GM12891 (cell line): ENCODE measurements at places on chromosomes 1 and 21.

DNA sequence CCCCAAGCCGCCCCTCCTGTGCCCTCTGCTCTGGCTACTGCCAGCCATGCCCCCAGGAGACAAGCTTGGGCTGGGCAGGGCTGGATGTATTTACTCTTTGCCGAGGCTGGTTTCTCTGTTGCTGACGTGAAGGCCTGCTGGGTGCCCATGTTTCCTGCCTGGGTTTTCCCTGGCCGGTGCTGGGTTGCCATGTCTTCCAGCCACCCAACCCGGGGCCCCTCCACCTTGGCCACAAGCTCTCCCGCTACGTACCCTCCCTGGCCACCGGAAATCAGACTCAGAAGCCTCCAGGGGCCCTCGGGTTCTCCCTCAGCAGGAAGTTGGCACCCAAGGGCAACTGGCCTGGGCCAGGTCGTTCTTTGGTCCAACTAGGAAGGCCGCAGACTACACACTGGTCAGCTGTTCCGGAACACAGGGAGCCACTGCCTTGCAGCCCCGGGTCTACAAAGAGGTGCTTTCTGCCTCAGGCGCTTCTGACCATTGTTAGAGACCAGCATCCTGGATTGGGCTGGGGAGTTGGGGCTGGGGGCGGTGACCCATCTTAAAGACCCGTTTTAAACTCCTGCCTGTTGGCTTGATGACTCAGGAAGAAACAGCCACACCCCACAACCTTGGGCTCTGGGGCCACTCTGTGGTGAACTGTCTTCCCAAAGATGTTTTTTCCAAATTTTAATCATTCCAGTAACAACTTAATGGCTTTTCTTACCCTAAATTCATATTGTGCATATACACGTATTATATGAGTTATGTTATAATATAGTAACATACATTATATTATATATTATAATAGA is 71.2 kb upstream of the RUNX3 start:
- no peak for DNase-seq

GRCh38 chr1:55081188-55081904 is 42.0 kb downstream of the PCSK9 start:
- no peak for DNase-seq

- no peak for DNase-seq
These were observed at the start of gene CLDN14 for GRCh38 chr21:36479415-36480402. Gene CLDN14, minus strand, starts transcription at chr21:36480122. Its CDS starts 18,427 bp downstream, at chr21:36461695.

DNA sequence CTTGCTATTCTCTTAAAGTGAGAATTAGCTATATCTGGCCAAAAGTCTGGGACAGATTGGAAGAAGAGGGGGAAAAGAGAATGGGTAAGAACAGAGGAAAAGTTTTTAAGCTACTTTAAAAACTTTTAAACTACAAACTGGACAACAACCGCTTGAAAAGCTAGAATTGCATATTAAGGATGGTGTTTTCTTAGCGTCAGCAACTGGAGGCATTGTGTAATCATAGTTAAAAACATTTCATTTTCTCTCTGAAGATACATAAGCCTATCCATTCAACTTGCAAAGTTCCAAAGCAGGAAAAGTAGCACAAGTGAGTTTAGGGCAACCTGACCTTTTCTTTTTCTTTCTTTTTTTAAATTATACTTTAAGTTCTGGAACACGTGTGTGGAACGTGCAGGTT is 10.9 kb downstream of the PBX1 start:
- DNase-seq: no peak

DNA sequence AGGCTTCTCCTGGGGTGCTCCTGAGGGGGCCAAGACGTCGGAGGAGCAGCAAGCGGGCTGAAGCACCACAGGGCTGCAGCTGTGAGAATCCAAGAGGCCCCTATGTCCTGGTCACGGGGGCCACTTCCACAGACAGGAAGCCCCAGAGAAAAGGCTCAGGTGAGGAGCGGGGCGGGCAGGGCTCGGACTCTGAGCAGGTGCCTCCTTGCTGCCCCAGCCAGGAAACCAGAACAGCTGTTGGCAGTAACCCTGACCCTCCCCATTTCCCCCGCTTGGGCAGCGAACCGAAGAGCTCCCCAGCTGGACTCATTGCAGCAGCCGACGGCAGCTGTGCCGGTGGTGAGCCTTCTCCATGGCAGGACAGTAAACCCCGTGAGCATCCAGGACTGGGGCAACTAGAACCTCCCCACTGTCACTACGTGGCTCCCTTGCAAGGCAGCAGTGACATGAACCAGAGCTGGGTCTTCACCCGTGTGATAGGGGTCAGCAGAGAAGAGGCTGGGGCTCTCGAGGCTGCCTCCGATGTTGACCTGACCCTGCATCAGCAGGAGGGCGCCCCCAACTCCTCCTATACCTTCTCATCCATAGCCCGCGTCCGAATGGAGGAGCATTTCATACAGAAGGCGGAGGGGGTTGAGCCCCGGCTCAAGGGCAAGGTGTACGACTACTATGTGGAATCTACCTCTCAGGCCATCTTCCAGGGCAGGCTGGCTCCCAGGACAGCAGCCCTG is 625 bp downstream of the KLHDC7A start:
- no peak for DNase-seq

GRCh38 chr1:117127795-117128194 is 6.2 kb upstream of the TRIM45 start:
- DNase-seq: no peak

DNA sequence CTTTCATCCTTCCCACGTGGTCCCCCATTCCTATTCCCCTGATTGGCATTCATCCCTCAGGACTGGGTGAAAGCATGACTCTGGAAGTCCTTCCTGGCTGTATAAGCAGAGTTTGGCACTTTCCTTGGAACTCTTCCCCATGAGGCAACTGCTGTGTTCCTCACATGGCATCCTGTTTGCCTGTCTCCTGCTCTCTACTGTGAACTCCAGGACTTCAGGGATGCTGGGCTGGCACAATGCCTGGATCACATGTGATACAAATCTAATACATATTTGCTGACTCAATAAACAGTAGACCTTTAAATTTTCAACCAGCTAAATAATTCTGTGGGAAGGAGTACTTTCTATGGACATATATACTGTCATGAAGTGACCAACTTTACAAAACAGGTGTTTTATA is 46.8 kb upstream of the EDEM3 start:
- no peak for DNase-seq

DNA sequence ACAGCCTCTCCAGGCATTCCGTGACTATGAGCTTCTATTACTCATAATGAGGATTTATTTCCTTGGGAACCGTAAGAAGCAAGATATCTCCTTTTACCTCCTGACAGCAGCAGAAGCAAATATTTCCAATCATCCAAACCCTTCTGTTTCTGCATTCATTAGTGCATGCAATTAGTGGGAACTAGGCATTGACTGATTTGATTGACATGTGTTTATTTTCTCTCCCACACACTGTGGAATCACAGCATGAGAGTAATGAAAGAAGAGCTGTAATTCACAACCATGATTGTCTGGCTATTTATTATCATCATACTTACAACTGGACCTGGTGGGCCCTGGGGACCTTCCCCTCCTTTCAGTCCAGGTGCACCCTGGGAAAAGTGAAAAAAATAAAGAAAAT is 146.8 kb downstream of the COL11A1 start:
- no peak for DNase-seq

DNA sequence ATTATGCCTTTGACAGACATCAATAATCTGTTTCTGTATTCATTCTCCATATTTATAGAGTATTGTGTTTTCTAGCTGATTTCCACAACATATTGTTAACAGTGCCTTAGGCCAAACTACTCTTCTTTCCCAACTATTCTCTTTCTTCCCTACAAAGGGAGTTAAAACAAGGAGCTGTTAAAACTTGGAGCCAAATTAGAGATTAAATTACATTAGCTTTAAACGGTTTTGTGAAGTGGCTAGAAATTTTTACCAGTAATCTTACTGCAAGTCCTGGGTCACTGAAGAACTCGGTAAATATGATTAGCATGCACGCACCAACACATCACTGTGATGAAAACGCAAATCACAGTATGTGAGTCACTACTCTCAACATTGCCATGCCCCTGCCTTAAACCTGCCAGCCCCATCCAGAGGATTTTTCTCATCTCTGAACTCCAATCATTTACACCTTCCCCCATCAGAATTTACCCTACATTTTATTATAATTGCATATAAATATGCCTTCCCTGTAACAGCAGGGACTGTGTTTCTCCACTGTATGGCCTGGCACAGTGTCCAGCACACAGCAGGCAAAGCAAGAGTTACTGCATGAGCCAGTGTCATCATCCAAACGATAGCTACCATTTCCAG is 1.5 kb upstream of the PRDX6 start:
- DNase-seq: no peak

- no peak for DNase-seq
These were observed 657.5 kb downstream of the KIF26B start for GRCh38 chr1:245812278-245812677.

DNA sequence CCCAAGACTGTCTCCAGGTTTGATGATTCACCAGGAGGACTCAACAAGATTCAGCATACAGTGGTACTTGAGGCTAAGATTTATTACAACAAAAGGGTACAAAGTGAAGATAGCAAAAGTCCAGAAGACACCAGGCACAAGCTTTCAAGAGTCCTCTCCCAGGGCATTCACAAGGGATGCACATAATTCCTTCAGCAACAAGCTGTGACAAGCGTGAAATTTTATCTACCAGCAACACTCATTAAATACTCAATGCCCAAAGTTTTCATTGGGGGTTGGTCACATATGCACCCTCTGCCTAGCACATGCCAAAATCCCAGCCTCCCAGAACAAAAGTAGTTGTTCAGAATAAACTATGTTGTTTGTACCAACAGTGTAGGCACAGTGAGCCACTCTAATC is 62.3 kb downstream of the PRKACB start:
- DNase-seq: no peak

GRCh38 chr1:171985639-171986038 is 144.3 kb downstream of the DNM3 start:
- DNase-seq: no peak

GRCh38 chr1:223257856-223258550 is 106.0 kb downstream of the SUSD4 start:
- DNase-seq: no peak

DNA sequence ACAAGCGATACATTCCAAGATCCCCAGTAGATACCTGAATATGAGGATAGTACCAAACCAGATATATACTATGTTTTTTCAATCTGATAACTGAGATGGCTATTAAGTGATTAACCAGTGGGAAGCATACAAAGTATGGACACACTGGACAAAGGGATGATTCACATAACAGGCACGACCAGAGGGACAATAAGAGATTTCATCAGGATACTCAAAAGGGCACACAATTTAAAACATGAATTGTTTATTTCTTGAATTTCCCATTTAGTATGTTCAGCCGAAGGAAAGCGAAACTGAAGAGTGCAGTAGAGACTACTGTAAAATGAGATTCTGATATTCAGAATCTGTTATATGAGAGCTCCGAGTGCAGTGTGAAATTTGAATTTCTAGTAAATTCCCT is 10.6 kb downstream of the ZZZ3 start:
- DNase-seq: no peak
